ENCODE measurements at places on chromosomes 3 and 15. TPM values are rescaled to one million over a fixed set of nuclear protein-coding genes. Genes with fewer than 3 reads are reported as not detected.

- no peak overlapping the region for H3K27ac ChIP-seq
- H3K36me3 ChIP-seq: no peaks in the 10 kb centered on the region
- no peak overlapping the region for H3K4me3 ChIP-seq
- DNase-seq: no peak
- H3K27me3 ChIP-seq: no peaks in the 10 kb centered on the region
- no peaks in the 10 kb centered on the region for H3K4me1 ChIP-seq
These were observed 325.5 kb downstream of the RYR3 start for GRCh38 chr15:33636234-33636633.

The TUSC7 gene
- not detected for total RNA-seq

The IFT80 gene
- 12.1 TPM for total RNA-seq

DNA sequence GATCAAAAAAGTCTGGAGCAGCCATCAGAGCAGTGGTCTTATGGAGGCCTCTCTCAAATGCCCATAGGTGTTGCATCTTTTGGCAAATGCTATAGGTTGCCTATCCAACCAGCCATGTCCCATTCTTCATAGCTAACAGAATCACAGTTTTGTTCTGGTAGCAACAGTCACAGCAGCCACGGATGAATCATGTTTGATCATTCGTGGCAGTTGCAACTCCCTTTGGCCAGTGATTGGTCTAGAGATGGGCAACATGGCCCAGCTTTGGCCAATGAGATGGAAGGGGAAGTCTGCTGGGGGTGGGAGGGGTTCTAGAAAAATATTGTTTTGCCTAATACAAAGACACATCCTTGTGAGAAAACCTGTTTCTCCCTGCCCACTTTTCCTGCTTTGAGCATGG lies 50.3 kb upstream of the PPP2R3A start:
- no peak for DNase-seq
- no peaks in the 10 kb centered on the region for H3K4me1 ChIP-seq
- no peak overlapping the region for H3K27ac ChIP-seq
- no peaks in the 10 kb centered on the region for H3K36me3 ChIP-seq
- H3K27me3 ChIP-seq: no peaks in the 10 kb centered on the region
- no peak overlapping the region for H3K4me3 ChIP-seq

DNA sequence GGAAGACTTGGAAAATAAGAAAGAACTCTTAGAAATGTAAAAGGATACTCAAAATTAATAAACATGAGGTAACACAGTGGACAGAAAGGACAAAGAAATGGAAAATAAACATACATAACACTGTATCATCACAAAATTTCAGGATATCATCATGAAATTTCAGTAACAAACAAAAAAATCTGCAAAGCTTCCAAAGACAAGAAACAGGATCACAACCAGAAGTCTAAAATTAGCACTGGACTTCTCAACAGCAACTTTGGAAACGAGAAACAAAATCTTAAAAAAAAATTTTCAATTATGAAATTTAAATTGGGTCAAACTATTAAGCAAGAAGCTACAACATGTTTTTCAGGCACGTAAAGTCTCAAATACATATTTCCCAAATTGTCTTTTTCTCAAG lies 238.8 kb downstream of the STAG1 start:
- H3K27ac ChIP-seq: peak overlapping the region; percentile 17
- no peaks in the 10 kb centered on the region for H3K36me3 ChIP-seq
- no peaks in the 10 kb centered on the region for H3K4me1 ChIP-seq
- DNase-seq: no peak
- no peak overlapping the region for H3K4me3 ChIP-seq

The CELSR3 gene
- 1.3 TPM for total RNA-seq

GRCh38 chr3:106176734-106177133 lies 307.9 kb upstream of the CBLB start:
- H3K4me3 ChIP-seq: no peak overlapping the region
- no peaks in the 10 kb centered on the region for H3K4me1 ChIP-seq
- no peak for DNase-seq
- H3K27me3 ChIP-seq: no peaks in the 10 kb centered on the region
- H3K27ac ChIP-seq: no peak overlapping the region

GRCh38 chr3:81521855-81522254 lies 239.6 kb downstream of the GBE1 start:
- no peak overlapping the region for H3K4me3 ChIP-seq
- H3K4me1 ChIP-seq: no peaks in the 10 kb centered on the region
- no peaks in the 10 kb centered on the region for H3K36me3 ChIP-seq
- DNase-seq: no peak
- no peak overlapping the region for H3K27ac ChIP-seq

GRCh38 chr3:124033360-124034015 lies 41.6 kb upstream of the ROPN1 start:
- H3K27me3 ChIP-seq: no peaks in the 10 kb centered on the region
- H3K4me1 ChIP-seq: peaks cover 10% of the 10 kb centered on the region
- no peaks in the 10 kb centered on the region for H3K36me3 ChIP-seq
- DNase-seq: peak; percentile 87

GRCh38 chr15:32851572-32851971 lies 133.8 kb downstream of the GREM1 start:
- H3K4me3 ChIP-seq: no peak overlapping the region
- H3K27me3 ChIP-seq: no peaks in the 10 kb centered on the region
- no peak for DNase-seq
- no peaks in the 10 kb centered on the region for H3K4me1 ChIP-seq
